ENCODE measurements at places on chromosomes 7 and 10.

GRCh38 chr10:103396789-103397087 lies 312 bp downstream of the PDCD11 start:
- DNase-seq, result no peak

DNA sequence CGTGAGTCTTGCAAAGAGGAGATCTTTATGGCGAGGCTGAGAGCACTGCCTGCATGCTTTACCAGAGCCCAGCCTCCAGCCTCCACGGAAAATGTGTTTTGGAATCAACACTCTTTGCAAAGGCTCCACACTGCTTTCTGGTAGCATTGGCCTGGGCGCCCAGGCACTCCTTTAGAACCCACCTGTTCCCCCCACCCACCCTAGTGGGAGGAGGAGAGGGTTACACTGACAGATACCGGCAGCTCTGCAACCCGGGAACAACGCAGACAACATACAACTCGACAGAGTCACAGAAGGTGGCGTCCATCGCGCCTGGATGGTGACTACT lies 5.5 kb upstream of the MNX1 start:
- DNase-seq, result no peak

DNA sequence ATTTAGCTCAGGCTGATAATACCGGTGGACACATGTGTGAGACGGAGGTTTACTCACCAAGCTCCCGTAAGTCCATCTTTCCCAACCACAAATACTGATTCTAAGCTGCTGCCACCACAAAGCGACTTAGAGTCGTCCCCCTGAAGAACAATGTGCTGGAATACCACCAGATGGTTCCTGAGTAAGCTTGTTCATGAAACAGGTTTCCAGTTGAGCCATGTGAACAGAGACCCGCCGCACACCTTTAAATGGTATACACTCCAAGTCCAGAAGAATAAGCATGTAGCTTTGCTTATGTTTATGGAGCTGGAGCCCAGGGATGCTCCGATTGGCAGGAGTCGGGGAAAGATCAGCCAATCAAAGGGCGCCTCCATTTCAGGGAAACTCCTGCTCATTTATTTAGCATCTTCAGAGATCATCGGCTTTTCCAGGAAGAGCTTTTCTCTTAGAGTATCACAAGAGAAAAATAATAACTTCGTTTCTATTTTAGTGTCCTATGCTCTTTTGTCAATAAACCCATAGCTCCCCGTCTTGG lies 261.6 kb upstream of the AOAH start:
- DNase-seq, result peak; percentile 41

GRCh38 chr10:124722798-124723783 lies 21.1 kb downstream of the FAM53B start:
- DNase-seq, result no peak

GRCh38 chr7:111866787-111867186 lies 304.5 kb upstream of the IMMP2L start:
- DNase-seq, result no peak
